Activated T-helper 2 cell treated with anti-CD3 and anti-CD28 coated beads, Interferon-gamma antibody, Interleukin-2, Interleukin-4, amounts not matched to agents 10 μg/mL and 5 μg/mL and 100 μg/mL, durations not matched to agents 14 hours and 24 hours and 36 hours (primary cell): ENCODE measurements at places on chromosomes 6 and 20. TPM values are rescaled to one million over a fixed set of nuclear protein-coding genes. Genes with fewer than 3 reads are reported as not detected.

- DNase-seq, result no peak
These were observed 169.5 kb downstream of the FRK start for GRCh38 chr6:115891111-115891669.

- no peak for DNase-seq
These were observed 22.1 kb downstream of the DEK start for GRCh38 chr6:18242062-18242851.

- no peak for DNase-seq
These were observed 11.1 kb upstream of the TCF15 start for GRCh38 chr20:621125-621756.

DNA sequence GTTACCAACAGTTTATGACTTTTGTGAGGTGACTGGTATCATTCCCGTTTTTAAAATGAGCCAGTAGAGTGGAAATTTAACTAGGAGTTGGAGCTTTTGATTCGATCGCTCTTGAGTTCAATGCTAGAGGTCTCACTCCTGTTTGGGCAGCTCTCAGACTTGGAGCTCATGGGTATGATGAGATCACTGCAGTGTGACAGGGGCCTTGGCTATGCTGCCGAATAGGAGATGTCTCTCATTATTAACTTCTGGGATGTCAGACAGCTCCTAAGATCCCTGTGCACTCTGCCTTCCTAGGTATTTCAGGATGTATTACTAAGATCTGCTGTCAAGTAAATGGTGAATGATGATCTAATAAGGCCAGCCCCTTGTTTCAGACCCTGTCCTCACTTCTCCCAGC, 20.4 kb downstream of the AKAP12 start:
- DNase-seq, result no peak

DNA sequence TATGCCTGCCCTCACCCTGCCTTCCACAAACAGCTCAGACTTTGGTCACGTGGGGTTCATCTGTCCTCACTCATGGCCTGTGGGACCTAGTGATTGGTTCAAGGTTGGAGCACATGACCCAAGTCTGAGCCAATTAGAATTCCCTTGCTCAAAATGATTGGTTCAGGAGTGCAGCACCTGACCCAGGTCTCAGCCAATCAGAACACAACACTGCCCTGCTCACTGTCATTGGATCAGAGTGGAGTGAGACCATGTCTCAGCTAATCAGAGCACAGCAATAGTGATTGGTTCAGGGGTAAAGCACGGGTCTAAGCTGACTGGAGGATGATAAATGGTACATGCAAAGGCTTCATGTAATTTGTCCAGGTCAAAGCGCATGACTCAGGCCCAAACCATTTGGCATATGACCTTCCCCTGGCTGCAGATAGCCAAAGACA, 102.2 kb downstream of the PREX1 start:
- DNase-seq, result no peak

GRCh38 chr6:139134064-139134395, 850 bp upstream of the HECA start:
- DNase-seq, result no peak

- no peak for DNase-seq
These were observed 87.2 kb downstream of the CD40 start for GRCh38 chr20:46205349-46205748.

DNA sequence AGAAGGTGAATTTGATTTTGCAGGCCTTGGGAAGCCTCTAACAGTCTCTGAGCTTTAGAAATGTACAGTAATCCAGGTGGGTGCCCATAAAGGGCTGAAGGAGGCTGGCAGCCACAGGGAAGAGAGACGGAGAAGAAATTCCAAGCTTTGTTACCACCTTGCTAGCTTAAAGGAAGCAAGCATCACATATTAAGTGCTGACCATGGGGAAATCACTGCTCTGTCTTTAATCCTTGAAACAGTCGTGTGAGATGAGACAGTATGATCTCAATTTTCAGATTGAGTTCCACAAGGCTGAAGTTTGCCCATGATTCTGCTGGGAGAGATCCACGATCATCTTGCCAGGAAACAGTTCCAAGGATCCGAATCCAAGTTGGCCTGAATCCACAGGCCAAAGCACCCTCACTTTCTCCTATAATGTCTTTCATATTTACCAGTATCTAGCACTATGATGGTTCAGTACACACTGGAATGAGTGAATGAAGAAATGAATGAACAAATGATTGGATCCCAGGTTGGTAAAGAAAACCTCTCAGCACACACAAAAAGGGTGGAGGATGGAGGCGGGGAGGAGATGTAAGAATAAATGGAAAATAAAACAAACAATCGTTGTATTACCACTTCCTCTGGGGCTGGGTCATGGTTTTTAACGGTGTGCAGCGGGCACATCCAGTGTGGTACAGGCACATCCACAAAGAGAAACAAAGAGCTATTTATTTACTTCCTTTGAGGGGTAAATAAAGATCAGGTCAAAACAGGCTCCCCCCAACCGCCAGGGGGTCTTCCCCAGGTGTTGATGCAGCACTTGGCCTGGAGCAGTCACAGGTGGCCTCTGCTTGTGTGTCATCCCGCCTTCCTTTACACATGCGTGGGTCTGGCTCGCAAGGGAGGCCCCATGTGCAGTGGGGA, 28.2 kb upstream of the TAF8 start:
- peak; percentile 68 for DNase-seq

ITPA gene
- total RNA-seq, result 84.5 and 87.8 TPM in 2 replicates
